ENCODE measurements at places on chromosomes 5 and 9.

DNA sequence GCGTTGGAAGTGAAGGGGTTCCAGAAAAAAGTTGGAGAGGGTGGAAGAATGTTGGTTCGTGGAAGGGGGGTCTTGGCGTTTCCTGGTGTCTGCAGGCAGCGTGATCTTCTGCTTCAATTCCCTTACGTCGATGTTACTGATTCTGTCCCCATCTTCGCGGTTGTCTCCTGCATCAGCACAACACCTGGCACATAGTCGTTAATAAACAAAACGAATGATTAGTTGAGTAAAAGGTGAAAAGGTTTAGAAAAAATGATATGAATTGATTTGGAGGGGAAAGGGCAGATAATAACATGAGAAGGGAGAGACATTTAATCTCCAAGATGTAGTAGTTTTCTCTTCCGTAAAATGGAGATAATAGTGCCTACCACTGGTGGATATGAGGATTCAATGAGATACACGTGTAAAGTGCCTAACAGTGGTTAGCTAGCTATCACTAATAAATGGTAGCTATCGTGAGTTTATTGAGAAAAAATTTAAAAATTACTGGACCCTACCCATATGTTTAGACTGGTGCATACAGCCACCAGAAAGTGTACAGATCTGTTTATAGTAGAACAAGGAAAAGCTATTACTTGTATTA lies 556 bp downstream of the MTREX start:
- no peak for DNase-seq

- no peak for DNase-seq
These were observed 565.3 kb upstream of the ZNF608 start for GRCh38 chr5:125311743-125312142.

GRCh38 chr5:113293975-113294310 lies 140.8 kb downstream of the TSSK1B start:
- DNase-seq = no peak

DNA sequence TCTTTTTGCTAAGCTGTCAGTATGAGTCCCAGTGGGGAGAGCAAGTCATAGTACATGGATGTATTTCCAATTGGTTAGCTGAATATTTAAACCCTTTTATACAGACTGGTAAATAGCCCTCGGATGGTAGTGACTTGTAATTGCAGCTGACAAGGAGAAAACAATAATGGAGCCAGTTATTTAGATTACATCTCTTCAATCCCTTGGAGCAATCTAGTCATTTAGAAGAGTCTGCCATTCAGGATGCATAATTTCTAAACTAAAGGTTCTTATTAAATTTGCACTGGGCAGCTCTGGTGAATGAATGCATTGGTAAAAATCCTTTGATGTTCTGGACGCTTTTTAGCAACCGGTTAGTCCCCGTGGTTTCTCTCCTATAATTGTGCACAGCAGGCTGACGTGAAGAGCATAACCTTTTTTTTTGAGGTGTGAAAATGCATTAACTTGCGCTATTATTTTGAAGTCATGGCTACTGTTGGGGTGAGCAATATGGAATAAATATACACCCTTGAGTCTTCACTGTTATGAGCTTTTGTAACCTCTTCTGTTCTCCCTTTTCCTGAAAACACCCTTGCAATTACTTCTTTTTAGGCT lies 158.6 kb upstream of the CD180 start:
- no peak for DNase-seq

DNA sequence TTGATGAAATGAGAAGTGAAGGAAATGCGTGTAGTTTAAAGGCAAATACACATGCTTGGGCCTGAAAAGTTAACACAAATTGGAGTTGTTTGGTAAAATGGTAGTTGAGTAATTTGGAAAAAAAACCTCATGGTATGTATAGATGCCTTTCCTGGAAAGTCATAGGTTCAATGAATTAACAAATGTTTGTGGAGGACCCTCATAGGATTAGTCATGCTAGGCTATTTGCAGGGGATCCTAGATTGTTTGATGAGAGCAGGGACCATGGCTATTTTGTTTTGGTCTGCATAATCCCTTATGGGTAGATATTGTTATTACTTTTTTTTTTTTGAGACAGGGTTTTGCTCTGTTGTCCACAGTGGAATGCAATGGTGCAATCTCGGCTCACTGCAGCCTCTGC lies 93.5 kb upstream of the NR3C1 start:
- DNase-seq = no peak

GRCh38 chr9:36791222-36791950 lies 218.7 kb downstream of the MELK start:
- no peak for DNase-seq

DNA sequence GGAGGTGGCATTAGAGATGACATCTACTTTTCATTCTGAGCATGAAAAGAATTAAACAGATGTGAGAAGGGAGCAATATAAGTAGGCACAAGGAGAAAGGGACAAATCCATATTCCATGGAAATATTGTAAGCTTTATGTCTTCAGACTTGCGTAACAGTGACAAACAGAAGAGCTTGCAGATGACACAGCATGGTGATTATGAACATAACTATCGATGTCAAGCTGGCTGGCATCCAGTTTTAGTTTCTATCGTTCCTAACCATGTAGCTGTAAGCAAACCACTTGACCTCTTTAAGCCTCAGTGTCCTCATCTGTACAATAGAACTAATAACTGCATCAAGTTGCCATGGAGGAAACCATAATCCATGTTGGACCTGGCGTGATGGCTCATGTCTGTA lies 246.7 kb upstream of the ADRA1B start:
- no peak for DNase-seq

DNA sequence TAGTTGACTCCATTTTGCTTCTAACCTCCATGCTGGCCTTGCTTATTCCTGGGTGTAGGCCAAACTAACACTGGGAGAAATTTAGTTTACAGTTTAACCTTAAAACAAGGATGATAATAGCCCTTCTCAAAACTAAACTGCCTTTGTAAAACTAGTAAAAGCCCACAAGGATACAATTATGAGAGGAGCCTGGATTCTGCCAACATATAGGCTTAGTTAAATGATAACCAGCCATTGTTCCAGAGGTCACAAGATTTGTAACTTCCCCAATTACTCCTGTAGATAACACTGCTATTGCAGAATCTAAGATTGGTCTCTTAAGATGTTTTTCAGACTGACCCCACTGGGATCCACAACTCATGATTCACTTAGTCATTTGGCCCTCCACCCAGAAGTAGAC lies 2300.3 kb upstream of the C9orf72 start:
- no peak for DNase-seq

GRCh38 chr9:31520301-31521085 lies 864.0 kb upstream of the ACO1 start:
- DNase-seq = no peak

- no peak for DNase-seq
These were observed 46.8 kb downstream of the CYSTM1 start for GRCh38 chr5:140221697-140222223.

GRCh38 chr5:147898875-147899401 lies 7.4 kb downstream of the C5orf46 start:
- DNase-seq = no peak

DNA sequence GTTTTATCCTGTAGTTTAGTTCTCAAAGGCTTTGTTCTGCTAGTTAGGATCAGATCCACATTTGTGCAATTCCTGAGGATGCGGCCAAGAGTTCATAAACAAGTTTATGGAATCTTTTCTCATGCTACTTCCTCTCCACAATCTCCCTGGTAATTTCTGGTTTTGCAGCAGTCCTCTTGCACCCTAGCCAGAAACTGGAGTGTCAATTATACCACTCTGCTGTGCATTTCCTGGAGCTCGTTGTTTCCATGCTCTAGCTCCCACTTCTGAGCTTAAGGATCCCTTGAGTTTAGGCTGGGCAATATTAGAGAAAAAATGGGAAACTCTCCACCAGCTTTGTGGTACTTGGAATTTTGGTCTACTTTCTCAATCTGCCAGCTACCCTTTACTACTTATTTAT lies 474.7 kb downstream of the DIRAS2 start:
- DNase-seq = no peak

GRCh38 chr9:80952363-80952922 lies 736.9 kb downstream of the TLE1 start:
- DNase-seq = no peak

GRCh38 chr9:127451858-127452656 lies 747 bp downstream of the LRSAM1 start:
- DNase-seq = peak; percentile 15

DNA sequence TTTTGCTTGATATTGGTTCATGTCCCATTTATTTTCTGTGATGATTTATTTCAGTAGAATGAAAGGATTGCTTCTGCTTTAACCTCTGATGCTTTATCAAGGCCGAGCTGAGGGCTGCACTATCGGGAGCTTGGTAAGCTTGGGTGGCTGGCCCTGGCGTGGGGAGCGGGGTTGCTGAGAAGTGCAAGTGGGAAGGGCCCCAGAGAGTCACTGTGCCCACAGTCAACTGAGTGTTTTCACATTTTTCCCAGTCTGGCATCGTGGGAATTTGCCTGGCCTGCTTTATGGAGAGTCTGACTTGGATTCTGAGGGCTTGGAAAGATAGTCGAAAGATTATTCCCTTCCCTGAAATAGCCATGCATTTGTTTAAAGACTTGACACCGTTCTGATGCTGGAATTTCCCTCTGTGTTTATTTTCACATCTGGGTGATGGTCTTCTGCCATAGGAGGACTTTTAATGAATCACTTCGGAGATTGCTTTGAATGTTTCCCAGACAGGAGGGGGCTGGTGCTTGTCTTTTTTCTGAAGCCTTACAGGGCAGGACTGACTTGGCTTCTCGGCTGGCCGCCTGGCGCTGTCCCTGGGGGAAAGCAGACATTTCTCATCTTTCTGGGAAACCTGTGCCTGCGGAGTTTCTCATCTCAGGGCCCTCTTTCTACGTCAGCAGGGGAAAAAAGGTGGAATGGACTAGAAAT lies 139.0 kb downstream of the BOD1 start:
- DNase-seq = no peak

DNA sequence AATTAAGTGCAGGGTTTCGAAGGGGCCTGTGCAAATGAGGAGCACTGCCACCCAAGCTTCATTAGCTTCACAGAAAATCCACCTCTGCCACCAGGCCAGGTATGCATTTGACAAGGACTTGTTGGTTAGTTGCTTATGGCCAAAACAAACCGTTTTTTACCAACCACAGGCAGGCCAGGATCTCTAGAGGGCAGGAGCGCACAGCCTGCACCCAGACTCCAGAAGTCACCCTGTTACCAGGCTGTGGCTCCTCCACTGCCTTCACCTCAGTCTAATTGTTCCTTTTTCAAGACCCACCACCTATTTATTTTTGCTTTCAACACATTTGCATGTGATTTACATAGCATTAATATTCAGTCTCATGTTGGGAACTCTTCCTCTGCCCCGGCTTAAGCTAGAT lies 78.3 kb upstream of the HSPA9 start:
- DNase-seq = no peak

- DNase-seq = no peak
These were observed 47.9 kb downstream of the STOM start for GRCh38 chr9:121322037-121322736.

- DNase-seq = no peak
These were observed 202.7 kb upstream of the NR3C1 start for GRCh38 chr5:143606043-143606752.

GRCh38 chr5:170648541-170648940 lies 135.0 kb upstream of the GABRP start:
- DNase-seq = no peak

GRCh38 chr9:130537346-130538050 lies 41.9 kb upstream of the FUBP3 start:
- no peak for DNase-seq

- no peak for DNase-seq
These were observed 71.4 kb upstream of the COL5A1 start for GRCh38 chr9:134570151-134570621.

DNA sequence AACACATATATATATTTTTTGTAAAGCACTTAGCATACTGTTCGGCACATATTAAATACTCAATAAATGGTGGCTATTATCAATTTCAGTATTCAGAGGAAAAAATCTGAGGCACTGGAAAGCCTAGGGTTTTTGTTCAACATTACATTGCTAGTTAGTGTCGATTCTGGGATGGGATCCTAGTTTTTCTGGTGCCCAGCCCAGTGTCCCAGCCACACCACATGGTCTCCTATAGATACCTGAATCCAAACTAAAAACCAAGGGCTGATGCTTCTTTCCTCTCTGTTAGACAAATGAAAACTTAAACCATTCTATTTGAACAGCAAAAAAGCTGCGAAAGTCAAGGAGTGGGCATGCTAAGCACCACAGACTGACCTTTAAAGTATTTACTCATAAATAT lies 810.7 kb upstream of the DMAC1 start:
- DNase-seq = no peak

GRCh38 chr5:143176048-143176447 lies 227.4 kb downstream of the NR3C1 start:
- DNase-seq = no peak

GRCh38 chr5:107263387-107264018 lies 407.2 kb downstream of the EFNA5 start:
- no peak for DNase-seq

Data from activated gamma-delta T cell (primary cell).